Endothelial cell of umbilical vein (primary cell): ENCODE measurements at places on chromosomes 4 and X. TPM values are rescaled to one million over a fixed set of nuclear protein-coding genes. Genes with fewer than 3 reads are reported as not detected.

SSX2 gene
- not detected in 2 replicates for polyA plus RNA-seq

CENPVL2 gene
- polyA plus RNA-seq, result not detected in 2 replicates

GRCh38 chr4:156781852-156782251 is 189.7 kb downstream of the PDGFC start:
- H3K27ac ChIP-seq, result no peak overlapping the region
- no peaks in the 10 kb centered on the region for H3K36me3 ChIP-seq
- H3K27me3 ChIP-seq, result no peaks in the 10 kb centered on the region
- peaks cover 20% of the 10 kb centered on the region for H3K4me1 ChIP-seq
- no peak overlapping the region for H3K4me3 ChIP-seq
- DNase-seq, result no peak

- H3K4me1 ChIP-seq, result peaks cover 41% of the 10 kb centered on the region
- no peak for DNase-seq
- H3K27me3 ChIP-seq, result no peaks in the 10 kb centered on the region
- H3K27ac ChIP-seq, result no peak overlapping the region
- no peaks in the 10 kb centered on the region for H3K36me3 ChIP-seq
These were observed 117.2 kb upstream of the FAT1 start for GRCh38 chr4:186840771-186841301.

- no peak overlapping the region for H3K27ac ChIP-seq
- H3K27me3 ChIP-seq, result no peaks in the 10 kb centered on the region
- no peaks in the 10 kb centered on the region for H3K36me3 ChIP-seq
- H3K4me1 ChIP-seq, result no peaks in the 10 kb centered on the region
These were observed 146.7 kb downstream of the TET2 start for GRCh38 chr4:105293360-105293759.

- H3K27me3 ChIP-seq, result no peaks in the 10 kb centered on the region
- no peaks in the 10 kb centered on the region for H3K4me1 ChIP-seq
- no peak overlapping the region for H3K27ac ChIP-seq
- DNase-seq, result no peak
- H3K36me3 ChIP-seq, result no peaks in the 10 kb centered on the region
These were observed 279.7 kb downstream of the NR3C2 start for GRCh38 chr4:148162519-148162918.

DNA sequence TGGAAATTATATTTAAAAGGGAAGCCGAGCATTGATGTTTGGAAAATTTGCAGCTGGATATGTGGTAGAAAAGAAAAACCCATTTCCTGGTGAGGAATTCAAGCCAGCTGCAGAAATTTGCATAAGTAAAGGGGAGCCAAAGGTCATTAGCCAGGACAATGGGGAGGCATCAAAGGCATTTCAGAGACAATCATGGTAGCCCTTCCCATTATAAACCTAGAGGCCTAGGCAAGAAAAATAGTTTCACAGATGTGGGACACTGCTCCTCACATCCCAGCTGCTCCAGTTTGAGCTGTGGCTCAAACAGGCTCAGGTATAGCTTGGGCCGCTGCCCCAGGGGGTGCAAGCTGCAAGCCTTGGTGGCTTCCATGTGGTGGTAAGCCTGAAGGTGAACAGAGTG is 35.8 kb downstream of the NAP1L3 start:
- no peak overlapping the region for H3K4me3 ChIP-seq
- no peaks in the 10 kb centered on the region for H3K4me1 ChIP-seq
- no peak overlapping the region for H3K27ac ChIP-seq
